Keratinocyte (primary cell): ENCODE measurements at places on chromosomes 3 and 15. TPM values are rescaled to one million over a fixed set of nuclear protein-coding genes. Genes with fewer than 3 reads are reported as not detected.
A peak's percentile ranks its signal among the peaks of the same experiment; 100 is the strongest.

GRCh38 chr3:69830147-69830546 lies 90.9 kb downstream of the MITF start:
- no peak for DNase-seq

DNA sequence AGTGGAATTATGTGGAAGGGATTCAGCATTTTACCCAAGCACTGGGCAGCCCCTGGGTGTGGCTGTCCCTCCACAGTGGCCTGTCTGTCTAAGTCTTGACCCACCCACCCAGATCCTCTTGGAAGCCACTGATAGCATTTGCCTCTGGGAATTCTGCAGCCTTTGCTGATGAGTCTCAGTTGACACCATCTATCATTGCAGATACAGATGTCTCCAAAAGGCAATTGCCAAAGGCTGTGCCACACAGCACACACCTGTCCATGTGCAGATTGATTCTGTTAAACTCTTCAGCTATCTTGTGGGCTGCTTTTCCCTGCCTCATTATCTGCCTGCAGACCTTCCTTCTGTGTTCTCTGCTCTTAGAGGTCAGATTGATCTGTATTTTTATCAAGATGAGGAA lies 18.1 kb downstream of the CX3CR1 start:
- DNase-seq = no peak

DNA sequence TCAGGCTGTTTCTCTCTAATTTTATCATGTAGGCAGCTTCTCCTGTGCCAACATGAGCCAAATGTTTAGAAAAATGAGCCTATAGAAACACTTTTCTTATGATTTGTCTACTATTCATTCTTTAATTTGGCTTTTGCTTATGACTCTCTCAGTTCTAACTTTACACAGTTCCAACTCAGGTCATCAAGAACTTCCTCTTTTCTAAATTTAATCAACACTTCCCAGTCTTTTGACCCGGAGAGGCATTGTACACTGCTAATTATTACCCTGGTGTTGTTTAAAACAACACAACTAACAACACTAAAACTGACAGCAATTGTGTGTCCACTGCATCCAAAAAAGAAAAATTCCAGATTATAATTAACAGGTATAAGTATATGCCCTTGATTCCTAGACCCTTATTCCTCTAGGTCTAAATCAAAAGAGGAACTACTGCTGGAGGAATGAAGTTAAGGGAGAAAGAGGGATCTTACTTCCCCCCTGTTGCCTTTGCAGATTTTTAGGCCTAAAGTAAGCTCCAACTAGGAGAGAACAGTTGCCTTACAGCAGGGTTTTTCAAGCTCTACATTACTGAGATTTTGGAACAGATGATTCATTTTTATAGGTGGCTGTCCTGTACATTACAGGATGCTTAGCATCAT lies 332.2 kb upstream of the GOLIM4 start:
- DNase-seq = no peak

DNA sequence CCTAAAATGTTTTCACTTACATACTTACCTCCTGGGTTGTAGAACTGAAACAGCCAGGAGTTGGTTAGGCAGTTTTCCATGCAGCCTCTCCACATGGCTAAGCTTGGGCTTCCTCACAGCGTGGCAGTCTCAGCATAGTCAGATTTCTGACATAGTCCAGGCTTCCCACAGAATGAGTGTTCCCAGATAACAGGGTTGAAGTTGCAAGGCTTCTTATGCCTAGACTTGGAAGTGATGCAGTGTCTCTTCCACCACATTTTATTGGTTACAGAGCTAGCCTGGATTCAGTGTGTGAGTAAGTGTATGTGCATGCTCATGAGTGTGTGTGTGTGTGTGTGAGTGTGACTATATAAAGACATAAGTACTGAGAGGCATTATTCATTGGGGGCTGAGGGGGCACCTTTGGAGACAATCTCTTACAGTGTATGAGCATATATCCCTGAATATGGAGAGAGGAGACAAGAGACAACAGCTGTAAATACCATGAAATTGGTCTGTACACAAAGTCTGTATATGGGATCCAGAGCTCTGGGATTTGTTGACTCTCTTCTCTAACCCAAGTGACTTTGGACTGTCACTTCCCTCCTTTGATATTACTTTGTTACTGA lies 78.1 kb downstream of the ZNF621 start:
- no peak for DNase-seq

- peak; percentile 32 for DNase-seq
Measured at GRCh38 chr3:10888518-10889090, 72.6 kb downstream of the SLC6A11 start.

GRCh38 chr3:173725507-173725906 lies 328.0 kb downstream of the NLGN1 start:
- no peak for DNase-seq

FOXL2 gene
- polyA plus RNA-seq = 0.25 to 0.57 TPM (median 0.26 TPM) in 3 replicates
